ENCODE measurements at places on chromosomes 13 and 19.

- no peak for DNase-seq
These were observed 105.4 kb upstream of the MBNL2 start for GRCh38 chr13:97116754-97117153.

DNA sequence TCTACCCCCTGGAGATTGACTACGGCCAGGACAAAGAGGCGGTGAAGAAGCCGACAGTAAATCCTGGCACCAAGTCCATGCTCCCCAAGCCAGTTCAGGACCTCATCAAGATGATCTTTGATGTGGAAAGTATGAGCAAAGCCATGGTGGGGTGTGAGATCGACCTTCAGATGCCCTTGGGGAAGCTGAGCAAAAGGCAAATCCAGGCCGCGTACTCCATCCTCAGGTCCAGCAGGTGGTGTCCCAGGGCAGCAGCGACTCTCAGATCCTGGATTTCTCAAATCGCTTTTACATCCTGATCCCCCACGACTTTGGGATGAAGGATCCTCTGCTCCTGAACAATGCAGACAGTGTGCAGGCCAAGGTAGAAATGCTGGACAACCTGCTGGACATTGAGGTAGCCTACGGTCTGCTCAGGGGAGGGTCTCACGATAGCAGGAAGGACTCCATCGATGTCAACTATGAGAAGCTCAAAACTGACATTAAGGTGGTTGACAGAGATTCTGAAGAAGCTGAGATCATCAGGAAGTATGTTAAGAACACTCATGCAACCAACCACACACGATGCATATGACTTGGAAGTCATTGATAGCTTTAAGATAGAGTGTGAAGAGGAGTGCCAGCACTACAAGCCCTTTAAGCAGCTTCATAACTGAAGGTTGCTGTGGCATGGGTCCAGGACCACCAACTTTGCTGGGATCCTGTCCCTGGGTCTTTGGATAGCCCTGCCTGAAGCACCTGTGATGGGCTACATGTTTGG lies 24.0 kb upstream of the ANKRD10 start:
- DNase-seq, result no peak

DNA sequence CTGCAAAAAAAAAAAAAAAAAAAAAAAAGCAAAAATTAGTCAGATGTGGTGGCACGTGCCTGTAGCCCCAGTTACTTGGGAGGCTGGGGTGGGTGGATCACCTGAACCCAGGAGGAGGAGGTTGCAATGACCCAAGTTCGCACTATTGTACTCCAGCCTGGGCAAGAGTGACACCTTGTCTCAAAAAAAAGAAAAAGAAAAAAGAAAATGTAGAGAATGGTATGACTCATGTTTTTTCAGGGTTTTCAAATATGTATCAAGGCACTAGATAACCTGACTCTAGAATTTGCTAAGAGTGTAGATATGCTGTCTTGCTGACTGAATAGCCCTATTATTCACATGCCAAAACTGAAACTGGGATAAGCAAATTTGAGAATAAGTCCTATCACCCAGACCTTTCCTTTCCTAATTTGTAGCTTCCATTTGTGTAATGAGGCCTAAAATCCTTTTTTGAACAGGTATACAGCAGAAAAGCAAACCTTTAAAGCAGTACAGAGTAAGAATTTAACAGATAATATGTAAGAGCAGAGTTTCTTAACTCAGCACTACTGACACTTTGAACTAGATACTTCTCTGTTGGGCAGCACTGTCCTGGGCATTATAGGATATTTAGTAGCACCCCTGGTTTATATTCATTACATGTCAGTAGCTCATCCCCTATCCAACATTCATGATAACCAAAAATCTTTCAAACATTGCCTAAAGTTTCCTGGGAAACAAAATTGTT lies 108.6 kb downstream of the ELF1 start:
- no peak for DNase-seq

DNA sequence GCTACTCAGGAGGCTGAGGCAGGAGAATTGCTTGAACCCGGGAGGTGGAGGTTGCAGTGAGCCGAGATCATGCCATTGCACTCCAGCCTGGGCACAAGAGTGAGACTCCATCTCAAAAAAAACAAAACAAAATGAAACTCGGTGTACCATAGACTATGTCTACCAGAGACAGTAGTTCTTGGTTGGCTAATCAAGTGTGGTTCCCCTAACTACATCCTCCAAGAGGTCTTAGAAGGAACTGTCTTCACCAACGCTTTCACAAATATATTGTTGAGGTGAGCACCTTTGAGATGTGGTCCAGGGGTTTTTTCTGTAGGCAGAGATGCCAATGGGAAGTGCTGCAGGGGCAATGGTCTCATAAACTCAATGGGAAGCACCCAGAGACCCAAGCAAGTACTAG lies 48.0 kb downstream of the RFC3 start:
- no peak for DNase-seq

All from MV-4-11 (cell line).